ENCODE measurements at places on chromosomes 3 and 15.

DNA sequence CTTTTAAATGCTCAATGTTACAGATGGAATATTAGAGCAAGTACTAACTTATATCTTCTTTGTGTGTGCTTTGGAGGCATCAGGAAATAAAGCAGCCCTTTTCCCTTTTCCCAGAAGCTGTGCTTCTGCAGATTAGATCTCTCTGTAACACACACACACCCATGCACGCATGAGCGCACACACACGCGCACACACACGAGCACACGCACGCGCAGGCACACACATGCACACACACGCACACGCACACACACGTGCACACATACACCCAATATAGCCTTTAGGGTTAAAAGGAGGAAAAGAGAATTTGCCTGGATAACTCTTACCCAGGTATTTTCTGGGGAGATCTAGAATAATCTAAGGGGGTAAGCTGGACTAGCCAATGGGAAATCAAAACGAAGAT is 56.9 kb downstream of the TFRC start:
- no peak for DNase-seq

GRCh38 chr3:18208091-18208490 is 217.0 kb downstream of the SATB1 start:
- no peak for DNase-seq

DNA sequence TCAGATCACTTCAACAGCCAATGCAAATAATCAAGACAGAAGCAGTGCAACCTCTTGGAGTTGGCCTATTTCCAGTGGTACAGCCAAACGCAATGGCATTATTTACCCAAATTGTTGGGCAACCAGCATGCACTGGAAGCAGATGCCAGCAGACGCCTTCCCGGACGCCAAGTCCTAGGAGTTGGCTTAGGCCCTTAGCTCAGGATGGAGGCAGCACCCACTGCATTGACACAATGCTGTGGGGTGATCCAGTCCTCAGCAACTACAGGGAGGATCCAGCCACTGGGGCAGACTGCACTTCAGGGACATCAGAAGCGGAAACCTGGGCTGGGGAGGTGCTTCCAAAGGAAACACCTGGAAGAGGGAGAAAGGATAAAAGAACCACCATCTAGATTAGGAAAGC is 290.4 kb downstream of the FAM43A start:
- no peak for DNase-seq

GRCh38 chr3:165170236-165170635 is 25.9 kb downstream of the SLITRK3 start:
- DNase-seq = no peak

All from cortex of kidney (tissue), 1 donor.